Stimulated activated CD4-positive, alpha-beta T cell treated with anti-CD3 and anti-CD28 coated beads, Interleukin-4, amount 100 ng/mL, for 48 hours (primary cell): ENCODE measurements at places on chromosomes 7 and 10.

GRCh38 chr10:119336599-119336998, 129.2 kb downstream of the GRK5 start:
- DNase-seq, result no peak

GRCh38 chr7:121519548-121520521, 123.7 kb upstream of the FAM3C start:
- DNase-seq, result no peak

- DNase-seq, result no peak
Measured at GRCh38 chr7:55113760-55114540, 95.1 kb downstream of the EGFR start.

DNA sequence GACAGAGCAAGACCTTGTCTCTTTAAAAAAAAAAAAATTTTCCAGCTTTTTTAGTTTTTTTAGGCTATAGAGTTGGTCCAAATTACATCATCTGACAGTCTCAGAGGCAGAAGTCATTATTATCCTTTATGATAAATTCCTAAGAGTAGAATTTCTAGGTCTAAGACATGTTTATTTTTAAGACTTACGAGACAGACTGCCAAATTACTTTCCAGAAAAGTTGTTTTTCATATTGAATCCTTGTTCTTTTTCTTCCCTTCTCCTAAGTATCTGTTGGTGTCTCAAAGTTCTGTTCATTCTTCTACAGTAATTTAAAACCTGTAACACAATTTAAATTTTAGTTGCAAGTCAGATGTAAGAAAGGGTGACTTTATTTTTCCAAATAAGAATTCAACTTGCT, 421.4 kb downstream of the GALNT17 start:
- DNase-seq, result no peak

- no peak for DNase-seq
Measured at GRCh38 chr7:43458330-43459018, 124.4 kb upstream of the STK17A start.
